Progenitor cell of endocrine pancreas (in vitro differentiated cells): ENCODE measurements at places on chromosomes 1 and 21. TPM values are rescaled to one million over a fixed set of nuclear protein-coding genes. Genes with fewer than 3 reads are reported as not detected.

The PLEKHG5 gene
- total RNA-seq: 72.3 and 77.0 TPM in 2 replicates

The CFHR3 gene
- total RNA-seq: 0.31 and 0.55 TPM in 2 replicates

The SLAMF7 gene
- not detected in 2 replicates for total RNA-seq

The F3 gene
- total RNA-seq: 84.9 and 95.0 TPM in 2 replicates

The MPL gene
- 0.31 TPM in 1 of 2 replicates, not detected in the other for total RNA-seq

The FTCD gene
- total RNA-seq: 48.4 and 49.3 TPM in 2 replicates

DNA sequence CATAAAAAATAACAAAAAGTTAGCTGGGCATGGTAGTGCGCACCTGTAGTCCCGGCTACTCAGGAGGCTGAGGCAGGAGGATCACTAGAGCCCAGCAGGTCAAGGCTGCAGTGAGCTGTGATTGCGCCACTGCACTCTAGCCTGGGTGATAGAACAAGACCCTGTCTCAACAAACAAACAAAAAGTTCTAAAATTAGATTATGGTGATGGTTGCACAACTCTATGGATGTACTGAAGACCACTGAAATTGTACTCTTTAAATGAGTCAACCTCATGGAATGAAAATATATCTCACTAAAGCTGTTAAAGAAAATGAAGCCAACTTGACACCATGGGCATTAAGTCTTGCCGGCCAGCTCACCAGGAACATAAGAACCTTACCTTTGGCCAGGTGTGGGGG is 9.1 kb downstream of the MRAP start:
- no peak overlapping the region for H3K4me3 ChIP-seq
- no peak overlapping the region for H3K27ac ChIP-seq
- H3K27me3 ChIP-seq: no peaks in the 10 kb centered on the region
- H3K36me3 ChIP-seq: peaks cover 10% of the 10 kb centered on the region

GRCh38 chr1:2636733-2637132 is 3.9 kb upstream of the MMEL1 start:
- peaks cover 34% of the 10 kb centered on the region for H3K27me3 ChIP-seq
- H3K36me3 ChIP-seq: no peaks in the 10 kb centered on the region
- no peaks in the 10 kb centered on the region for H3K4me1 ChIP-seq
- H3K27ac ChIP-seq: no peak overlapping the region

DNA sequence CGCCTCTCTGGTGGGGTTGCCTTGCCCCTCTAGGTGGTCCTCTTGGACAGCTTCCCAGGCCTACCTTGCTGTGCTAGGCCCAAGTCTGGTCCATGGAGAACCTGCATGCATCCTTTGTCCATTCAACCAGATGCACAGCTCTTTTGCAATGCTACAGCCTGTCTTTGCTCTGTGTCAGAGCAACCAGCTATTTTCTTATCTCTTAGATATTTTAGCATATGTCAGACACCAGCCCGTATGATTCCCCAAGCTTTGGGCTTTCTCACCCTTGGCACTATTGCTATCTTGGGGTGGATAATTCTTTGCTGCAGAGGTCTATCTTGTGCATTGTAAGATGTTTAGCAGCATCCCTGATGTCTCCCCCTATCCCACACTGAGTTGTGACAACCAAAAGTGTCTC is 32.3 kb downstream of the TNN start:
- no peak overlapping the region for H3K27ac ChIP-seq
- no peak for DNase-seq
- H3K36me3 ChIP-seq: no peaks in the 10 kb centered on the region
- H3K4me3 ChIP-seq: no peak overlapping the region
- H3K4me1 ChIP-seq: peaks cover 6% of the 10 kb centered on the region
